ENCODE measurements at places on chromosomes 4 and X. TPM values are rescaled to one million over a fixed set of nuclear protein-coding genes. Genes with fewer than 3 reads are reported as not detected.

CXCL5 gene
- polyA plus RNA-seq, result not detected

POLN gene
- polyA plus RNA-seq, result 1.1 TPM

MAGEB17 gene
- not detected for polyA plus RNA-seq

PRRG3 gene
- not detected for polyA plus RNA-seq

PPP4R3C gene
- polyA plus RNA-seq, result not detected

G3BP2 gene
- 332 TPM for polyA plus RNA-seq

NAAA gene
- polyA plus RNA-seq, result 7.3 TPM

NDNF gene
- 4.3 TPM for polyA plus RNA-seq

OTC gene
- polyA plus RNA-seq, result not detected

DKC1 gene
- 31.3 TPM for polyA plus RNA-seq

RHOH gene
- polyA plus RNA-seq, result not detected

TMEM154 gene
- 0.04 TPM for polyA plus RNA-seq

CXCL8 gene
- polyA plus RNA-seq, result not detected

HPSE gene
- 0.16 TPM for polyA plus RNA-seq

ZNF81 gene
- 7.0 TPM for polyA plus RNA-seq

TAF7L gene
- polyA plus RNA-seq, result 1.1 TPM

RPS6KA6 gene
- 12.9 TPM for polyA plus RNA-seq

DRP2 gene
- polyA plus RNA-seq, result 10.0 TPM

GDI1 gene
- 415 TPM for polyA plus RNA-seq

ADH1A gene
- polyA plus RNA-seq, result not detected

DKK2 gene
- polyA plus RNA-seq, result 0.33 TPM

TMPRSS11D gene
- polyA plus RNA-seq, result not detected

TRO gene
- 361 TPM for polyA plus RNA-seq

PIM2 gene
- polyA plus RNA-seq, result 11.1 TPM

VCX3A gene
- 0.87 TPM for polyA plus RNA-seq
